ENCODE measurements at places on chromosomes 6 and 20.
A peak's percentile ranks its signal among the peaks of the same experiment; 100 is the strongest.

DNA sequence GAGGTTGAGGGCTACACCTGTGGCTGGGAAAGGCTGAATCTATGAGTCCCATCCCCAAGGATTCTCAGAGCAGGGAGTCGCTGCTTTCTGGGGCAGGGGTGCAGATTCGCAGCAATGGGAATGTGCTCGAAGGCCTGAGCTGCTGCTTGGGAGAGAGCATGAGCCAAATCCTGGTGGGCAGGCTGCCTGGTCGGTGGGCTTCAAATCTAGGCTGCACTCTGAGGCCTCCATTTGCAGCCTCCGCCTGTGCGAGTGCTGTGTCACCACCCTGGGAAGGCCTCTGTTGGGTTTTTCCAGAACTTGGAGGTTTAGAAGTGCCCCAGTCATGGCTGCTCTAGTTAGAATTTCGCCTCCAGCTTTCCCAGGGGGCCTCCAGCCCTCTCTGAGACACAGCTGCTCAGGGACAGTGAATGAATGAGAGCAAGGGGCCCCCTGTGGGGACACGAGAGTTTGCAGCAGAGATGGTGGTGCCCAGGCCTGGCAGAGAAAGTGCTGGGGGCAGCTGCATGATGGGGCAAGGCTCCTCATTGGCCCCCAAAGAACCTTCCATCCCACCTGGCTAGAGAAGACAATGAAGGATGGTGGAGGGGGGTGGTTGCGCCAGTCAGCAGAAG is 31.1 kb upstream of the RNF24 start:
- no peak for ATAC-seq

GRCh38 chr20:19015351-19016139 is 196.9 kb upstream of the SLC24A3 start:
- ATAC-seq, result no peak

GRCh38 chr6:142543606-142544005 is 241.8 kb downstream of the ADGRG6 start:
- ATAC-seq, result no peak

DNA sequence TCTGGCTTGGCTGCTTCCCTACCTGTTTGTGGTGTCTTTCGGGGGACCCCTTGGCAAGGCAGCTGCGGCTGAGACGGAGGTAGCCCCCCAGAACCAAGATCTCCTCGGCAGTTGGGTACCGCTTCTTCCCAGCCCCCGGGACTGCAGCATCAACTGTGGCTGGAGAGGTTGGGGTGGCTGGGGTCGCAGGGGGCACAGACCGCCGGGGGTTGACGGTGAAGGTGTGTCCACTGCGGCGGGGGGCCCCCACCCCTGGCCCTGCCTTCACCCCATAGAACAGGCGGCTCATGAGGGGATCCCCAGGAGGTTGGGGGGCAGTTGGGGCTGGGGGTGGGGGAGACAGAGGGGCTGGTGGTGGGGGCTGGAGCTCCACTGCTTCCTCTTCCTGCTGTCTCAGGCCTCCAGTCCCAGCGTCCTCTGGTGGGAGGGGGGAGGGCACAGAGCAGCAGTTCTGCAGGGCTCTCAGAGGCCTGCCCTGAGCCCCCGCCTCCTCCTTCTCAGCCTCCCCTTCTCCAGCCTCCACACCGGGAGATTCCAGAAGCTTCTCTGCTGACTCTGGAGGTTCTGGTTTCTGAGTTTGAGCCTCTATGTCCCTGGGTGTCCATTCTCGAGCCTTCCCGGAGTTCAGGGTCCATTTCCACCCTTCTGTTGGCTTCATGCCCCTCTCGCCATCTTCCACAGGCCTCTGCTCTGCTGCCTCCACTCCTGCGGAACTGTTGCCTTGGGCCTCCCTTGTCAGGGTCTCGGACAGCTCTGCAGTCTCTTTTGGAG is 1.9 kb downstream of the PPP1R18 start:
- ATAC-seq, result no peak

DNA sequence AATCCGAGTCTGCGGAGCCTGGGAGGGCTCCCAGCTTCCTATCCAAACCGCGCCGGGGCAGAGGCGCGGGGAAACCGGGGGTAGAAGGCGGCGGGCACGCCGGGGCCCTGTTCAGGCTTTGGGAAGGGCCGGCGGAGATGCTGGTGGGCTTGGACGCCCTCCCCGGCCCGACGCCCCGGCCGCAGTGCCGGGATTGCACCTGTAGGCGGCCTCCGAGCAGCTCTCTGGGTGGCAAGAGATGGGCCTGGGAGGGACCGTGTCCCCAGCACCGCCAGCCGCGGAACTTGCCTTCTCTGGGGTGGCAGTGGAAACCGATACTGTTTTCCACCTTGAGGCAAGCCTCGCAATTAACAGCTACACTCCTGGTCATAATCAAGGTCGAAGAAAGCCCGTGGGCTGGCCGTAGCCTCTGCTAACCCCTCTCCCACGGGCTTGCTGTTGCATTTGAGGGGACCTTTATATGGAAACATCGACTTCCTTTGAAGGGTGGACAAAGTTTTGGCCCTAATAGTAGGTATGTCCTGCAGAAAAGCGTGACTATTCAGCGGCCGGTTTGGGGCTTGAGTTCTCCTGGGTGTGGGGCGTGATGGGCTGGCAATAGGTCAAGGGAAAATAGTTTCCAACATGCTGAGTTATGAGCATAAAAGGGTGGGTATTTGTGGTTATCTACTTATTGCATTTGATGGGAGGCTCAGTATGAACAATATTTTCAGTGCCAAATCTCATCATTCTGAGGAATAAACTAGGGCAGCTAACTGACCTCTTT is 1.1 kb upstream of the JAG1 start:
- peak; percentile 60 for ATAC-seq

- peak; percentile 13 for ATAC-seq
These were observed 23.8 kb upstream of the FAM50B start for GRCh38 chr6:3825331-3825831.

DNA sequence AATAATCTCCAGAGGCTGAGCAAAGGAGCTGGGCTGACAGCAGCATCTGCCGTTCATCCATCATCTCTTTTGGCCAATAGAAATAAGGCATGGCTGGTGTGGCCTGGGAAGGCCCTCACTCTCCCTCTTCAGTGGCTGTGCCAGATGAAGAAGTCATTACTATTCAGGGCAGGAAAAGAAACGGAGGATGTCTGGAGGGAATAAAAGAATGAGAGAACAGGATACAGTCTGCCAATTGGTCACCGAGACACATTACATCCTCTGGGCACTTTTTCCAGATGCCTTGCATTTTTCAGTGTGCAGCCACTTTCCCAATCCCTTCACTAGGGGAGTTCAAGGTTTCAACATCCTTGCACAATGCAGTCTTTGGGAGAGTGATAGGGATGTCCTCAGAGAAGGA is 32.2 kb upstream of the VGLL2 start:
- peak; percentile 81 for ATAC-seq

DNA sequence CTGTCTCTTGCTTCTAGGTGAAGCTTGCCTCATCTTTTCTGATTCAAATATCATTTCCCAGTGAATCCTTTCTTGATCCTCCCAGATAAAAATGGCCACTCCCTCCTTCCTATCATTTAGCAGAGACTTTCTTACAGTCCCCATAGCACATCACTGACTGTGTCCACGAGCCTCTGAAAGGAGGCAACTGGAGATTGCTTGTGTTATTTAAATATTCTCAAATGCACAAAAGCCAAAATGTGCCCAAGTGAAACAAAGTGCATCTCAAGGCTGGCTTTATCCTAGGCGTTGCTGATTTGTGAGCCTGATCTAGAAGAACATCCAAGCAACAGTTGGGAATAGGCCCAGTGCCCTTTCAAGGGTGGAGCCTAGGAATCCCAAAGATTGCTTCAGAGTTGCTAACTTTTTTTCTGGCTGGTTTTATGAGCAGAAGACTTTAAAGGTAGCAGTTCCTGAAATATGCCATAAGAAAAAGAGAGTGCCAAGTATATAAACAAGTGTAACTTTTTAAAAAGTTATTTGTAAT is 393.6 kb downstream of the CD83 start:
- ATAC-seq, result no peak

GRCh38 chr6:41608443-41609151 is 29.7 kb upstream of the MDFI start:
- no peak for ATAC-seq

DNA sequence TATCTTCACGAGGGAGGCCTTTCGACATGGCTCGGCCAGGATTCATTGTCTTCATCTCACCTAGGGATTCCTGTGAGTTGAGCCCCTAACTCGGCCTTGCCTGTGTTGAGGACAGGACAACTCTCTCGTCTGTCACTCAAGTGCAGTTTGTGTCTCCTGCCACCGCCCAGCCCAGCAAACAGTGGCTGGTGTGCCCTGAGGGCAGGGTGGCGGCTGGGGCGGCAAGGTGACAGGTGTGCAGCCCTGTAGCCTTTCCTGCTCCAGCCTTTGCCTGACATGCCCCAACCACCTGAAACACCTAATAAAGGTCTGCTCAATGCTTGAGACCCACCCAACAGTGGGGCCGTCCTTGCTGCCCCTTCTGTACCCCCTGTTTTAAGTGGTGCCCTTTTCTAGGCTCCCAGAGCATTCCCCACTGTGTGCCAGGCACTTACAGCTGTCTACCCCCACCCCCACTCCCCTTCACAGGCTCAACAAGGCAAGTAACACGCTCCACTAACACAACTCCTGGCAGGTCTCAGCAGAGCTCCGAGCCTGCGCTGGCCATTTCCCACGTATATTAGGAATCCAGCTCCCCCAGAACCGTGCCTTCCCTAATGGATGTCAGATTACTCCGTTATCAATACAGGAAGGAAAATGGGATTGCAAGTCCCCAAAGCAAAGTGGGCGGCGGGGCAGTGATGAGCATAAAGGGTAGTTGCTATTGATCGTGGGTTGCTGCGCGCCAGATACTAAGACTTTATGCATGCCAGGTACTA is 17.7 kb downstream of the GFRA4 start:
- ATAC-seq, result no peak
